ENCODE measurements at places on chromosomes 16 and 17.

DNA sequence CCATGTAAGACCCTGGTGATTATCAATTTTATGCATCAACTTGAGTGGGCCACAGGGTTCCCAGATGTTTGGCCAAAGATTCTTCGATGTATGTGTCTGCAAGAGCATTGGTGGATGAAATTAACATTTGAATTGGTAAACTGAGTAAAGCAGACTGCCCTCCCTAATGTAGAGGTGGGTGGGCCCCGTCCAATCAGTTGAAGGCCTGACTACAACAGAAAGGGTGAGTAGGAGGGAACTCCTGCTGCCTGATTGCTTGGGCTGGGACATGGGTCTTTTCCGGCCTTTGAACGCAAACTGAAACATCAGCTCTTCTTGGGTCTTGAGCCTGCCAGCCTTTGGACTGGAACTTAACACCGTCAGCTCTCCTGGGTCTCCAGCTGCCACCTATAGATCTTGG, 90.6 kb downstream of the BMERB1 start:
- DNase-seq, result no peak

DNA sequence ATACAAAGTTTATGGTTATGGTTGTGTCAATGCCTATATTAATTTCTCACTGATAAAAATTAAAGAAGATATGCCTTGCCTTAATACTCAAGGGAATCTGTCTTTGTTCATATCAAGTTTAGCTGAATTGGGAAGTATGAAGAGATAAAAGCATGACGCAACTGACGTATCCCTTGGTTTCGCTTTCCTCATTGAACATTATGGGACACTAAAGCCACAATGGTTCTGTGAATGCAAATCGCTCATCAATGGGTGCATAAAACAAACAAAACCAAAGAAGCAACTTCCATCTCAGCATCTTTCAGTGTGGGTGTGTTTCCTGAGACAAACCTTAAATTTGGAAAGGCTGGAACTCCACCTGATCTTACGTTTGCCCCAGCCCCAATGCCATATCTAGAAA, 108.2 kb downstream of the NPIPB5 start:
- DNase-seq, result no peak

DNA sequence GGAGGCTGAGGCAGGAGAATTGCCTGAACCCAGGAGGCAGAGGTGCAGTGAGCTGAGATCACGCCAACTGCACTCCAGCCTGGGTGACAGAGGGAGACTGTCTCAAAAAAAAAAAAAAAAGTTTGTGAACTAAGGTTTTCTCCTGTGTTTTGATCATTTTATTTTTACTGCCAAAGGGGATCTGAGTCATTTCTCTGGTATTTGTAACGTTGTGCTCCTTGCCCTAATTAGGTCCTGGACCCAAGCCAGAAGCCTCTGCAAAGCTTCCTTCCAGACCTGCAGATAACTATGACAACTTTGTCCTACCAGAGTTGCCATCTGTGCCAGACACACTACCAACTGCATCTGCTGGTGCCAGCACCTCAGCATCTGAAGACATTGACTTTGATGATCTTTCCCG, 32.1 kb downstream of the IST1 start:
- DNase-seq, result no peak

- DNase-seq, result no peak
Measured at GRCh38 chr17:75116737-75117136, 7.0 kb downstream of the ARMC7 start.

GRCh38 chr17:55513885-55514590, 2.8 kb upstream of the SMIM36 start:
- peak; percentile 58 for DNase-seq

- DNase-seq, result no peak
Measured at GRCh38 chr17:36890398-36891168, 46.7 kb upstream of the LHX1 start.

- DNase-seq, result no peak
Measured at GRCh38 chr16:57614536-57614935, 13.9 kb upstream of the ADGRG1 start.

DNA sequence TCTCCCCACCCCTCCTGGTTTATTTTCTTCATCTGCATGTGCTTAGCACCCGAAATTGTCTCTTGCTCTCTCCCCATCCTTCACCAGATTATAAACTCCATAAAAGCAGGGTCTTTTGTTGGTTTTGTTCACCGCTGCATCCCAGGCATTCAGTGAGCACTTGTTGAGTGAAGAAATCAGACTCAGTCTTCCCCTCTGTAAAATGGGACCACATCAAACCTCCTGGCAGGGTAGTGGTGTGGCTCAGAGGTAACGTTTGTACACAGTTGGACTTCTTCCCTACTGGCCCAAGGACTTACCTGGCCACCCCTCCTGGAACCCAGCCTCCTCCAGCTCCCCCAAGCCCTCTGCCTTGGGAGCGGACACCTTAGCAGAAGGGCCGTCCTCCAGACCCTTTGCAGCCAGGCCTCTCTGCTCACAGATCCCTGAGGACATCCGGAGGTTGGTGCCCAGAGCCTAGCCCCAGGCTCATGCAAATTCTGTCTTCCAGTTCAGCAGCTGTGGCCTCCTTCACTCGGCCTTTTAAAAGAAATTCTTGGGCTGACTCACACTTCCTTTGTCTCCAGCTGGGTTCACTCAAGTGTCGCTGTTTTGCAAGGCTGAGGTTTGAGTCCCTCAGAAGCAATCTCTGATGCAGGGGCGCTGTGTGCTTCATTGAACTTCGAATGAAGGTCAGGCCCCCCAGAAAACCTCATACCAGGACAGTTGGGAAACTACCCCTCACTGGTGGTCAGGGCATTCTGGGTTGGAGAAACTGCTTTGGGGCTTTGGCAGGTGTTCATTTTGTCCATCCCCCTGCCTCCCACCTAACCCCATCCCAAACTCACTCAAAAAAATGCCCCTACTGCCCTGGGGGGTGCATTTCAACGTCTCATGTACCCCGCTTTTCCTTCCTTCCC, 16.8 kb upstream of the RMI2 start:
- peak; percentile 86 for DNase-seq

- DNase-seq, result no peak
Measured at GRCh38 chr17:73065376-73065775, 27.1 kb downstream of the SLC39A11 start.

GRCh38 chr17:27978689-27979175, 63.7 kb upstream of the NLK start:
- DNase-seq, result no peak

DNA sequence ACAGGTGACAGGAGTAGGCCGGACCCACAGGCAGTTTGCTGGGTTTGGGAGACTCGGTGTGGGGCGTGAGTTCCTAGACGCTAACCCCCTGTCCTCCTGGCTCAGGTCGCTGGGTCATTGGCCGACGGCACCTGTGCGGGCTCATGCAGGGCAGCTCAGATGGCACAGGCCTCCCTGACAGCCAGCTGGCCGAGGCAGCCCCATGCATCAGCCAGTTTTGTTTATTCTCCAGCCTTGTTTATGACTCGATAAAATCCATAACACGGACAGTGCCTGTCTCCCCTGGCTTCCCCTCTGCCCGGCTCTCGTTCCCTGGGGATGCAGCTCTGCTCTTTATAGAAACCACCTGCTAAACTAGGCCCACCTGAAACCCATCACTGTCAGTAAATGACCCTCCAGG, 46.0 kb downstream of the SDK2 start:
- no peak for DNase-seq

- no peak for DNase-seq
Measured at GRCh38 chr16:19879241-19879792, 5.3 kb downstream of the GPRC5B start.

DNA sequence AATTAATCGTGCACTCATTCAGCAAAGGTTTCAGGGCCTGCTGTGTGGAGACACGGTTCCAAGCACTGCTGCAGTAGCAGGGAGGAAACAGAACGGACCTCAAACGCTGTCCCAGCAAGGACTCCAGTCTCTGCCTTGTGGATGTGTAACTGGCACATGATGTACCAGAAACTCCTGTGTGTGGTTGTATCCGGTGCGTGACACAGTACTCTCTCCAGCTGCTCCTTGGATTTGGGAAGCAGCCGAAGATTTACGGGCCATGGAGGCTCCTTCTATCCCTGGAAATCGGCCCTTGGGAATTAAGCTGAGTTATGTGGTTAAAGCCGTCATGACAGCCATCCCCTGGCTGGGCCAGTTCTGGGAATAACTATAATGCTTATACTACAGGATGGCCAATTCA, 8.5 kb upstream of the ANKRD11 start:
- no peak for DNase-seq

DNA sequence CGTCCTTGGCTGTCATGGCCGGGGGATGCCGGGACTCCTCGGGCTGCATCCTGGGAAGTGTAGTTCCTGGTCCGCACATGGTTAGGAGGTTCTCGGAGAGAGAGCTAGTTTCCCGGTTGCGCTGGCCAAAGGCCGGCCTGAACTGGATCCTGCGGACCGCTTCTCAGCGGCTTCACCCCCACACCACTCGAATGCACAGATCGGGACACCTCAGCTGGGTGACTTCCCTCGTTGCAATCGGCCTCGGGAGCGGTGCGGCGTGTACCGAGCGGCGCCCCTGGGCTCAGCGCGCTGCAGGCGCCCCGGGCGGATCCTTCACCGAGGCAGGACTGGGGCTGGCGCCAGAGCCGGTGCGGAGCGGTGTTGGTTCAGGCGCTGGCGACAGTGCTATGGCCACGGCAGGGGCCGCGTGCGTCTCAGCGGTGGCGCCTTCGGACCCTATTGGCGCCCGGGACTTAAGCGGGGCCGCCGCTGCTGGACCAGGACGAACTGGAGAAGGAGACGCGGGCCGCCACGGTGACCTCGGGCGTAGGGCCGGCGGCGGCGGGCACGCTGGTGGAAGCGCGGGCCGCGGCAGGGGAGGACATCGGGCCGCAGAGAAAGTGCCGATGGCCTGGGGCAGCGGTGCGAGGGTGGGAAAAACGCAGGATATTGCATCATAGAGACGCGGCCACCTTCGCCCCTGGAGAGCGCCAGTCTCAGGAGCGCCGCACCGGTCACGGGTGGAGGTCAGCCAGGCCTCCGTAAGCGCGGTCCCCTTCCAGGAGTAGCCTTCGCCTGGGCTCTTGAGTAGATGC, 11.4 kb downstream of the ZNF629 start:
- peak; percentile 87 for DNase-seq

GRCh38 chr16:8320131-8320530, 270.2 kb downstream of the TMEM114 start:
- no peak for DNase-seq

- DNase-seq, result no peak
Measured at GRCh38 chr17:2860045-2860444, 63.8 kb downstream of the RAP1GAP2 start.

GRCh38 chr17:77423589-77424451, 283.1 kb downstream of the SEC14L1 start:
- DNase-seq, result no peak

DNA sequence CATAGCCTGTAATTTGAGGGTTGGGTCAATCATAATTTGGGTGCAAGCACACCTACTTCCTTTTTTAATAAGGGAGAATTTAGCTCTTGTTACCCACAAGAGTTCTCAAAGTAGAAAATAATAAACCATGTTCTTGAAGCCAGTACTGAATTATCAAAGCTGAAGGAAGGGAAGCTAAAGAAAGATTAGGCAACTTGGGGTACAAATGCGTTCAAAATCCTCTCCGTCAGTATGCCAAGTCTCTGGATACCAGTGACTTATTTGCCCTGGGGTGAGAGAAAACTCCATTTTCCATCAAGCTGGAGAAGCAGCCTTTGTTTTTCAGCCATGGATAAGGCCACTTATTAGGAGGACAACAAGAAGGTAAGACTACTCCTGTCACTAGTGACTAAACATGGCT, 23.5 kb upstream of the DHRS13 start:
- no peak for DNase-seq

GRCh38 chr17:82882715-82883418, 43.0 kb upstream of the ZNF750 start:
- DNase-seq, result no peak

GRCh38 chr17:30352240-30352814, 18.5 kb upstream of the TMIGD1 start:
- DNase-seq, result no peak

GRCh38 chr17:41919165-41919817, 540 bp upstream of the ACLY start:
- no peak for DNase-seq

GRCh38 chr16:81185416-81185815, 53.1 kb upstream of the BCO1 start:
- DNase-seq, result no peak

- DNase-seq, result no peak
Measured at GRCh38 chr17:57518587-57519581, 226.2 kb downstream of the CCDC182 start.

DNA sequence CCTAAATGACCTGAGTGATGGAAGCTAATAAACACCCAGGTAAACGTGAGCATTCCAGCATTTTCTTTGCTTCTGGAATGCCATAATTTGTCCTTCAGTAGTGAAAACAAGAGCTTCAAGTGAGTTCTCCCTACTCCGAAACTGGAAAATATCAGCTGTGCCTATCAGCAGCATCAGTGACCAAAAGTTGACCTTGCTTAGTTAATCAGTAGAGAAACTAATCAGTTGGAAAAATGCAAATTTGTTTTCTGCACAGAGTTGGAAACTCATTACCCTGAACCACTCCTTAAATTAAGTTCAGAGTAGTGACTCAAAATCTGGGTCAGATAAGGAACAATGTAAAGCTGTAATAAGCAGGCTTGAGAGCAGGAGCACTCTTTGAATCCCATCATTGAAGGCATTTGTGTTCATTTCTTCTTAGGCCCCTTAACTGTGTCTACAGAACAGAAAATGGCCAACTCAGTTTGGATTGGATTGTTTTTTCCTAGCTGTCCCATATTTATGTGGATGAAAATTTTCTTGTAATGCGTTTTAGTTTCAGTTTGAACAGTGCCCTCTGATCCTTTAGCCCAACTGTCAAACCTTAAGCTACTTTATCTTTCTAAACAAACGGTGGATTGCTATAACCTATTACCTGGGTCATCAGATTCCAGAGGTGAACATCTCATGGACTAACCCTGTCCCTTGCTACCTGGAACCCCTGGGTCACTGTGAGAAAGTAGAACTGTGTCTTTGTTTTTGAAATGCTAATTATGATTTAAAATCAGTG, 290.4 kb downstream of the TOX3 start:
- no peak for DNase-seq

DNA sequence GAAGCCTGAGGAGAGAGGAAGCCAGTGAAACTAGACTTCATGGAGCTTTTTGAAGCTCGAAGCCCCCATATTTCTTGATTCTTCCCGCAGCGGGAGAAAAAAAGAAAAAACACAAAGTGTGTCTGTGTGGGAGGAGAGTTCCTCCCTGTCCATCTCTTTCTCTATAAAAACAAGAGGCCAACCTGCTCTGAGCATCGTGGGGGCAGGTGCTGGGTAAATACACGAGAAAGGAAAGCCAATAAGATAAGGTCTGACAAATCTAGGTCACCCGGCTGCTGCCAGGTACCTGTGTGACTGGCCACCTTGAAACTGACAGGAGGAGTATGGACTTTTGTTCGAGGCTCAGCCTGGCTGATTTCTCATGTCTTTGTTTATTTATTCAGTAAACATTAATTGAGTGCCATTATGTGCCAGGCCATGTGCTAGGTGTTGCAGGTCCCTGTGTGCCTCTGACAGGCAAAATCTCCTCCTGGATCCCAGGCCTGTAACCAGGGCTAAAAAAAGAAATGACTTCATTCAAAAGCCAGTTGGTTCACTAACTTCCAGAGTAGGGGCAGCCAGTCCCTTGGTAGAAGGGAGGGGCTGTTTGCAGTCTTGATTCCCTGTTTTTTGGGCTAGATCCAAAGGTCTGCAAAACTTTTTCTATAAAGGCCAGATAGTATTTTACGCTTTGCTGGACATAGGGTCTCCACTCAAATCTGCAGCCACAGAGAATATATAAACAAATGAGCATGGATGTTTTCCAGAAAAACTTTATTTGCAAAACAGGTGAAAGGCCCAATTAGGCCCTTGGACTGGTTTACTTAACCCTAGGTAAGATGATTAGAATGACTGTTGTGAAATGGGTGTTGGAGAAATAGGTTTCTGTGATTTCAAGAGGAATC, 35.6 kb downstream of the YPEL2 start:
- DNase-seq, result no peak

Measured in GM10248 (cell line).